ENCODE measurements at places on chromosomes 11 and 22.
A peak's percentile ranks its signal among the peaks of the same experiment; 100 is the strongest.

DNA sequence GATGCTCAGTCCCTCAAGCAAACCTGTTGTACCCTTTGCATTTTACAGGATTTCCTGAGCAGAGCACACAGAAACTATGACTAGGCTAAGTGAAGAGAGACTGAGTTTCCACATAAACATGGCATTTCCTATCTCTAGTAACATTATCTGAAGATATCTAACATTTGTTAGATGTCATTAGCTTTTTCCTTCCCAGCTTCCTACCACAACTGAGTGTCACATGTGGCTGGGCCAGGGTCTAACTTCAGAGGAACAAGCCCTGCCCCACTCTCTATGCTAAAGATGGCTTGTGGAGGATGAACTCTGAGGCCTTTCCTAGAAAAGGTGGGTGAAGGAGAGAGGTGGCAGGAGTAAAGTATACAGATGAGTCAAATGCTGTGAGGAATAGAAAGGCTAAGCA is 16.5 kb downstream of the C22orf42 start:
- no peak for DNase-seq

DNA sequence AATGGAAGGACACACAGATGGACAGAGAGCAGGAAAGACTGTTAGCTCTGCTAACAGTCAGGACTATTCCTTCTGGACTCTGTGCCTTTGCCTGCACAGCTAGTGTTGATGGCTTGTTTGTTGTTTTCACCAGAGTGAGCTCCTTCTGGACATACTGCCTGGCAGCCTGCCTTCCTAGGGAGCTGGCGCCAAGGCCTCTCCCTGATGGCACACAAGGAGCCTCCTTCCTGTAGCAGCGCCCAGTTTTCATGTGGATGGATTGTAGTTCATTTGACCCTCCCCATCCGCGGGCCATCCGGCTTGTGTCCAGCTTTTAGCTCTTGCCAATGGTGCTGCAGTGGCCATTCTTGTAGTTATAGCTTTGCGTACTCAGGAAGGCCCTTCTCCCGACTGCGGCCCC is 16.6 kb upstream of the BCR start:
- DNase-seq = no peak

- no peak for DNase-seq
Measured at GRCh38 chr11:120054753-120055045, 83.2 kb downstream of the TRIM29 start.

- DNase-seq = peak; percentile 98
Measured at GRCh38 chr22:21942407-21943343, 10.0 kb downstream of the PPM1F start.

DNA sequence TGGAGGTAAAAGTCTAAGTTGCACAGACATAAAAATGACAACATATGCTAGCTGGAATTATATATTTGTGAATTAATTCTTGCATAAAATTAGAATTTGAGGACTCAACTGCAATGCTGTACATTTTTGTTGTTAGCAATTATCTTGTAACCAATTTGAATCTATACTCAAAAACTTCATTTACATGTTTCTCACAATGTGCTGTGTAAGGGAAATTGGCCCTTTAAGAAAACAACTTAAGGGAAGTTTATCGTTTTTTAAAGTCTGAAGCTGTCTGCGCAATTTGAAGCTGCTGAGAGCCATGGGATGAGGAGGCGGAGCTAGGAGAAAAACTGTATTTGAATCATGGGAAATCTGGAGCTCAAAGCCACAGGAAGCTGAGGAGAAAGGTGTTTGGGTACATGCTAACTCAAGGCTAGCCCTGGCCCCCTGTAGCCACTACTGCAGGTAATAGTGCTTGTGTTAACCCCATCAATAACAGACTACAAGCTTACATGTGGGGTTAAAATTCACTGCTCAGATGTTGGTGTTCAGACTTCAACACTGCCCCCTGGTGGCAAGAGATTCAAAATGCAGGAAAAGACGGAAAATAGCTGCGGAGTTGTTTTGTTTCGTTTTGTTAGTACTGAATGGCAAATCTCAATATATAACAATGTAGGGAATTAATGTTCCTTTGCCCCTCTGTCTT is 126.1 kb downstream of the BRD1 start:
- no peak for DNase-seq

All from GDM1 (cell line).